GM13977 (cell line): ENCODE measurements at places on chromosomes 2 and 18.

DNA sequence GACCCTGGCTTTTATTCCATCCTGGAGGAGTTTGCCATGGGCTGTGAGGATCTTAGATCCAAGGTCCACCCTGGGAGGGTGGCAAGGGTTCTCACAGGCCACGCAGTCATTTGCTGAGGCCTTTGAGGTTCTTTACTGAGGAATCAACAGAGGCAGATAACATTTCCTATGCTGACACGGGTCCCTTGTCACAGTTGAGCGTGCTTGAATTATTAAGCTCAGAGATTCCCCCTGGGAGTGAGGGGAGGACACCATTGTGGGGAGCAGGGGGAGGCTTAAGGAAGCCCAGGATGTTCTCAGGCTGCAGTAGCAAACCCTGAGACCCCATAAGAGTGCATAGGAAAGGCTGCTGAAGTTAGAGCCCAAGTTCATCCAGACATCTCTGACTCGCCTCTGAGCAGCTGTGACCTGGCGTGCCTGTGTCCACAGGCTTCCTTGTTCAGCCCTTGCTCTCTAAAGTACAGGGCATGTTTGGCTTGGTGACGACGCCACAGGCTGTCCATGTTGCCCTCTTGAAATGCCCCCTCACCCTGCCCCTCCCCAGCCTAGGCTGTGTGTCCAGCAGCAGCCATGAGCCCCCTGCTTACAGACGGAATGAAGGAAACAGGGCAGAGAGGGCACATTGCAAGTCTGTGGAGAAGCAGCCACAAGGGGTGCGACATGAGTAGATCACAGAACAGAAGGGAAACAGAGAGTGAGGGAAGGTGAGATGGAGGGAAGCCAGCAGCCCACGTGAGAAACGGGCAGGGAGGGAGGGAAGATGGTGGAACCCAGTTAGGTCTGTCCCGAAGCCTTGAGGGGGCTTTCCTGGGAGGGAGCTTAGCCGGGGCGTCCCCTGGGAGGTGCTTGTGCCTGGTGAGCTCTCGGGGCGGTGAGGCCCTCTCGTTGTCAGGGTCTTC lies 34.0 kb downstream of the NAPG start:
- peak; percentile 64 for DNase-seq

DNA sequence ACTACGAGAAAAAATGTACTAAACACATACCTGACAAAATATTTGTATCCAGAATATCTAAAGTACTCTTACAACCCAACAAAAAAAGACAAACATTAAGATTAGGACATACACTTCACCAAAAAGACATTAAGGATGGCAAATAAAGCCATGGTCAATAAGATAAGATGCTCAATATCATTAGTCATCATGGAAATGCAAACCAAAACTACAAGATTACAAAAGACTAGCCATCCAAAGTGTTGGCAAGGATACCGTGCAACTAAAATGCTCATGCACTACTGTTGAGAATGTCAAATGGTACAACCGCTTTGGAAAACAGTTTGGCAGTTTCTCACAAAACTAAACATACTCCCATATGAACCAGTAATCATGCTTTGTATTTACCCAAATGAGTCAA lies 29.7 kb downstream of the MAP3K2 start:
- DNase-seq: no peak

DNA sequence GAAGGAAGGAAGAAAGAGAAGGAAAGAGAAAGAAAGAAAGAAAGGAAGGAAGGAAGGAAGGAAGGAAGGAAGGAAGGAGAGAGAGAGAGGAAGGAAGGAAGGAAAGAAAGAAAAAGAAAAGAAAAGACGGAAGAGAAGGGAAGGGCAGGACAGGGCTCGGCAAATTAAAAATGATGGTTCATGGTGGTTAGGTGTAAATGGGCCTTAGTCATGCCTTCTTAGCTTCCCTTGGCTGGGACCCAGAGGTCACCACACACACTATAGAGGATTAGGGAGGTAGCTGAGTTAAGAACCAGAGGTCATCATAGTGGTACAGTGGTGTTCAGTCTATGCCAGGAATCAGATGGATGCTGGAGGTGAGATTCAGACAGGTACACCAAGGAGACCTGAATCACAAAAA lies 9.3 kb upstream of the ATL2 start:
- no peak for DNase-seq

- DNase-seq: no peak
Observed at GRCh38 chr18:76428396-76429261, 66.4 kb downstream of the ZNF516 start.

- no peak for DNase-seq
Observed at GRCh38 chr2:215020283-215020682, 118.1 kb downstream of the ABCA12 start.

- no peak for DNase-seq
Observed at GRCh38 chr2:189298038-189298437, 118.5 kb upstream of the COL5A2 start.

DNA sequence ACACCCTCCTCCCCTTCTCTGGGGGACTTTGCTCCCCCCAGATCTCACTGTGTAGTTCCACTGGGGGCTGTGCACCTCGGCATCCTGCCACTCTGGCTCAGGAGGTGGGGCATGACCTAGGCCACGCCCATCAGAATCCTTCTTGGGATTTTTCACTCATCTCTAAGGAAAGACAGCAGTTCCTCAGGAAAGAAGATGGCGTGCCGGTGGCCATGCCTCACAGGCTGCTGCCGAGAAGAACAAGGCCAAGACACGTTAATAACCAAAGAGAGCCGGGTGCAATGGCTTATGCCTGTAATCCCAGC lies 3.2 kb downstream of the NMUR1 start:
- DNase-seq: no peak

DNA sequence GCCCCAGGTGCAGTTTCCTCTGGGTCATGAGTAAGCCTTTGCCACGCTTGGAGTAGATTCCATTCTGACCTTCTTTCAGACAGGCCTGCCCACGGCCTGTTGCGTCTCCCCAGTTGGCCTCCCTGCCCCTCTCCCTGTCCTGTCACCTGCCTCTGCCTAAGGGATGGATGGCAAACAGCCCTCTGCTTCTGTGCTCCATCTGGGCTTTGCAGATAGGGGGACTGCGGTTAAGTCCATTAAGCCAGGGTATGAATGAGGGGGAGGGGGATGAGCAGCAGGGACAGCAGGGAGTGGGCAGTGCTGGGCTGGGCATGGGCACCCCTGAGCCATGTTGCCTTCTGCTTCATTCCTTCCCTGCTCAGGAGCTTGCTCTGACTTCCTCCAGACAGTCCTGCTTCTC lies 37.6 kb upstream of the B3GNT7 start:
- no peak for DNase-seq
